Activated naive CD4-positive, alpha-beta T cell (primary cell): ENCODE measurements at places on chromosomes 7 and 10.

DNA sequence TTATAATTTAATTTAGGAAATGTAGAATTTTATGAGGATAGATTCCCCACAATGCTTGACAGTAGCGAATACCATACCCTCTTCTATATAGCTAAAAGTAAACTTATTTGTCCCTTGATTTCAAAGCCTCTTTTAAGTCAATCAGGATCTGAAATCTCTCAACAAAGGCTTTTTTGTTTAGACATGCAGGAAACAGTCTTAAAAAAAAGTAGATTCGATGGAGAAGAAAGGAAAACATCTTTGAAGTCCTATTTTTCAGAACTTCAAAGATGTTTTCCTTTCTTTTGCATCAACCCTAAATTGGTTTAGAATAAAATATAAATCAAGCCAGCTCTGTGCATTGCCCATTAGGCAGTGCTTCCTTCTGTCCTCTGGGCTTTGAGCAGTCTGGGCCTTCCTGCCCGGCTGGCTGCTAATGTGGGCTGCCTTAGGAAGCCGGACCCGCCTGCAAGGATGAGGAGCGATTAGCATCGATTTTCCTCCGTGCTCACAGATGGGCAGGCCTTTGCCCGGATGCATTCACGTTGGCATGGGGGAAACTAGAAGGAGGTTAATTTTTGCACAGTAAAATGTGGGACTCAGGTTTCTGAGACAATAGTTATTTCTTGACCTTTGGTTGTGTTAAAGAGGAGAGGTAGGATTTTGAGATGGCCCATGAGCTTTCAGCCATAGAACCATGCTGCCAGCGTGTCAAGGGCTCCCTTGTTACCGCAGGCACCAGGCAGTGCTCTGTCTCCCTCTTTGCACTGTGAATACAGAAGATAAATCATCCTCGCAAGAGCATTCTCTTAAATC is 15.5 kb downstream of the MSRB2 start:
- DNase-seq = no peak

- DNase-seq = no peak
Measured at GRCh38 chr10:126199221-126199998, 188.9 kb downstream of the ADAM12 start.

DNA sequence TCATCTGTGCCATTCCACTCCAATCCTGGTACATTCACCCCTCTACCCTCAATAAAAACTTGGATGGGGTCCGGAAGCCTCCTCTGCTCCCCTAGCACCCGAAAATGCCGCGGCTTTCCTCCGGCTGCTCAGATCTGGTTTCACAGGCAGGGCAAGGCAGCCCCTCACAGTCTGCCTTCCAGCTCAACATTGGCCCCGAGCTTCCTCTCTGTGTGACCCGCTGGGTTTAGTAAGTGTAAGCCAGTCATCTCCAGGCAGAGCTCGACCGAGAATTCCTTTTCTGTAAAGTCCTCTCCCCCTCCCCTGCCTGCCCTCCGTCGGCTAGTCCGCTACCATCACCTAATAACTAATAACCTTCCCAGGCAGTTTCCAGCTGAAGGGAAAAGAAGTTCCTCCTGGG is 3.4 kb downstream of the INHBA start:
- no peak for DNase-seq

DNA sequence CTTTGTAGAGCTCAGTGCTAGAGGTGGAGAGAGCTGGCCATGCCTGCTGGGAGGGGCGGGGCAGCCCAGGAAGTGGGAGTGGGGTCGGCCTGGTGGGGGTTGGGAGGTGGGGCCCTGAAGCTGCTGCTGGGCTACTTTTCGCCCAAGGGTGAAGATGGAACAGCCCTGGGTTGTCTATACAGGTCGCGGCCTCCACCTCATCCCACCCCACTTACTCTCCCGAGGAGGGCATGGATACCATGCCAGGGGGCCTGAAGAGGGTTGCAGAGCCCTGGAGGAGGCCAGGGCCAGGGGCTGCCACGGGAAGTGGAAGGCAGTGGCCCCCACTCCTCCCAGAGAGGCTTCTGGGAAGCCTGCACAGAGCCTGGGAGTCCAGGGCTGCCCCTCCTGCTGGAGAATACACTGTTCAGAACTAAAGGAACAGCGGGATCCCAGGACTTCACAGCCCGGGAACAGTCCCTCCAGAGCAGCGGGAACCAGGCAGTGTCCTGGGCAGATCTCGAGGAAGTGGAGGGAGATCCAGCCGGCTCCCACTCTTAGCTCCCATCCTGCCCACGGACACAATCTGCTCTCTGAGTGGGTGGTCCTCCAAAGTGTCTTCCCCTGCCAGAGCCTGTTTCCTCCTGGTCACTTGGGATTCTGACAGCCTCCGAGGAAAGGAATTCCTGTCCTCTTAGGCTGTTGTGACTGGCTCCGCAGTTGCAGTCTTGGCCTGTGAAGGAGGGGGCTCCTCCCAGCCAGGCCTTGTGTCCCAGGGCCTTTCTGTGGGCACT is 23.5 kb downstream of the MAT1A start:
- DNase-seq = no peak

GRCh38 chr10:132551093-132551807 is 13.7 kb downstream of the INPP5A start:
- DNase-seq = no peak

GRCh38 chr10:12543589-12543988 is 194.2 kb downstream of the CAMK1D start:
- no peak for DNase-seq

- DNase-seq = no peak
Measured at GRCh38 chr7:36985866-36986400, 261.6 kb upstream of the AOAH start.
